Thyroid gland (tissue), 4 donors: ENCODE measurements at places on chromosomes 11 and 22.

DNA sequence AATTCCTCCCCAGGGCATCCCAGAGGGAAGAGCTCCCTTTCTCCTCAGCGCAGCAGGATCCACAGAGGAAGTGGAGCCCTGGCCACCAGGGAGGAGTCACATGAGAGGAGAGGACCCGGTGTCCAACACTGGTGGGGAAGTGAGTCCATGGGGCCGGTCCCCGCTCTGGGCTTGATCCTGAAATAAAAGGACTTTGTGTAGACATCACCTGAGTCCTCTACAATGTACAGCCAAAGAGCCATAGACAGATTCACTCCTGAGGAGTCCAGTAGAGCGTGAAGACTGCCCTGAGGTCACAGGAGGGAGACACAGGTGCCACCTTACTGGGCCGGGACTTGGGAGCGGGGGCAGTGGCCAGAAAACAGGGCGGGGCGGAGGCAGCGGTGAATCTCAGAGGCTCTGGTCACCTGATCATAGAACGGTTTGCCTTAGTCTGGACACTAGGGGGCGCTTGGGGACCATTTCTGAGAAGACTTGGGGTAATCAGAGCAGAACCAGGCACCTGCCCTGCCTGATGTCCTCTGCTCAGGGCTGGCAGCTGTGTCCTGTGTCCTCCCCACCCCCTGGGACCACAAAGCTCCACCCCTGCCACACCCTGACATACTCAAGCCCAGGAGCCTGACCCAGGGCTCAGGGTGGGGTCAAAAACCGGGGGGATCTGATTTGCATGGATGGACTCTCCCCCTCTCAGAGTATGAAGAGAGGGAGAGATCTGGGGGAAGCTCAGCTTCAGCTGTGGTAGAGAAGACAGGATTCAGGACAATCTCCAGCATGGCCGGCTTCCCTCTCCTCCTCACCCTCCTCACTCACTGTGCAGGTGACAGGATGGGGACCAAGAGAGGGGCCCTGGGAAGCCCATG, 112.7 kb downstream of the VPREB1 start:
- DNase-seq, result peak; percentile 95

DNA sequence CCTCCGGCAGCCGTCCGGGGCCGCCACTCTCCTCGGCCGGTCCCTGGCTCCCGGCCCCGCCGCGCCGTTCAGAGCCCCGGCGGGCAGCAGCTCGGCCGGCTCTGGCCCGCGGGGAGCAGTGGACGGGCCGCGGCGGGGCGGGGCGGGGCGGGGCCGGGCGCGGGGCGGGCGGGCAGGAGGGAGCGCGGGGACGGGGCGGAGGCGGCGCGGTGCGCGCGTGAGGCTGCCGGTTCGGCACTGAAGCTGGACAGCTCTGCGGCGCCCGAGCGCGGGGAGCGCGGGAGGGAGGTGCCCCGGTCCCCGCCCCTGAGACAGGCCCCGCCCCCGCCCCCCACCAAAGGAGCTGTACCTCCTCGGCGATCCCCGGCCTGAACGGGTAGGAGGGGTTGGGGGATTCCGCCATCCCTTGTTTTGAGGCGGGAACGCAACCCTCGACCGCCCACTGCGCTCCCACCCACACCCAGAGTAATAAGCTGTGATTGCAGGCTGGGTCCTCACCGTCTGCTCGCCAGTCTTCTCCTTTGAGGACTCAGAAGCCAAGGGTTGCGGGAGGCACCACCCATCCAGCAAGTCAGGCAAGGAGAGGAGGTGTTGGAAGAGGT, at the start of gene DRD2:
TSS of gene DRD2 (minus strand) at position 239 of the 602 bp plus-strand sequence. CDS start 50,747 bp downstream, outside the sequence.
- no peak for DNase-seq

DNA sequence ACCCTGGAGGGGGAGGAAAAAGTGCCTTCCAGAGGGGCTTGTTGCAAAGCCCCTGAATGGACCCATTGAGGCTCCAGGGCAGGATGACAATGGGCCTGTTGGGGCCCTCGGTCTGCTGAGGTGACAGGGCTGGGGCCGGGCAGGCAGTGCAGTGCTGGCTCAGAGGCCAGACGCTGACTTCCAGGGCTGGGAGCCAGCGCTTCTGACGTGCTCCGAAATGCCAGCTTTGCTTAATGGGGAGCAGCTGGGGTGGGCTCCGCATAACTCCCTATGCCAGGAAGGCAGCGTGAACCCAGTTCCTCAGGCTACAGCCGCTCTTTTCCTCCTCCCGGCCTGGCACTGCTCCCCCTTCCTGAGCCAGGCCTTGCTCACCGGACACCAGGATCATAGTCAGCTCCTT, 17.7 kb downstream of the NAV2 start:
- DNase-seq, result no peak

GRCh38 chr11:65886826-65887722, 1.2 kb downstream of the FIBP start:
- DNase-seq, result no peak

GRCh38 chr11:50037251-50037650, 4.6 kb downstream of the OR4C45 start:
- no peak for DNase-seq

DNA sequence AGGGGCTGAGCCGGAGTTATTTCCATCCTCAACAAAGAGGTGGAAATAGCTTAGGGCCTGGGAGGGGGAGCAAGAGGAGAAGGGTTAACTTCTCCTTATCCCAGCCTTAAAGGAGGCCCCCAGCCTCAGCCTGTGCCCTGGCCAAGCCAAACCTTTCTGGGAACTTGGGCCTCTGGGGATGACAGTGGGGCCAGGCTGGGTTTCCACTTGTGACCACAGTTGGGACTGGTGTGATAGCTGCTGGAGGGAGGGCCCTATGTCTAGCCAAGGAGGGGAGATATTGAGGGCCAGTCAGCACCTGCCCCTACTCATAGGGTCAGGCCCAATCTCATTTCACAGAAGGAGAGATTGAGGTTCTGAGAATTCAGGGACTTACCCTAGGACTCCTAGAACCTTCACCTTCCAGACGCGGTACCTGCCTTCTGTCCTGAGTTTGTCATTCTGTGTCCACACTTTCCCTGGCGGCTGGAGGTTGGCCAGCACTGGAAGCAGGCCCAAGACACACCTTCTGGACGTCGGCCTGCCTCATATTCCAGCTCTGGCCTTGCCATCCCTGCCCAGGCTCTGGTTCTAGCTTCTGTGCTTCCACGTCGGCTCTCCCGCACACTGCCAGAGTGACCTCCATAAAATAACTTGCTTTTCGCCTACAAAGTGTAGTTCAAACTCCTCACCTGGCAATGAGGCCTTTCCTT, 3.1 kb downstream of the RELT start:
- peak; percentile 88 for DNase-seq

- DNase-seq, result no peak
Observed at GRCh38 chr11:44010789-44011251, 37.0 kb upstream of the ACCSL start.

- no peak for DNase-seq
Observed at GRCh38 chr22:36355362-36355761, 32.4 kb downstream of the MYH9 start.

GRCh38 chr22:23047742-23048141, 22.6 kb upstream of the GNAZ start:
- no peak for DNase-seq

GRCh38 chr22:43923631-43924464, at the start of gene PNPLA3:
Gene PNPLA3 (plus strand): TSS chr22:43923805. CDS start chr22:43923912, 107 bp downstream.
- DNase-seq, result peak; percentile 91

DNA sequence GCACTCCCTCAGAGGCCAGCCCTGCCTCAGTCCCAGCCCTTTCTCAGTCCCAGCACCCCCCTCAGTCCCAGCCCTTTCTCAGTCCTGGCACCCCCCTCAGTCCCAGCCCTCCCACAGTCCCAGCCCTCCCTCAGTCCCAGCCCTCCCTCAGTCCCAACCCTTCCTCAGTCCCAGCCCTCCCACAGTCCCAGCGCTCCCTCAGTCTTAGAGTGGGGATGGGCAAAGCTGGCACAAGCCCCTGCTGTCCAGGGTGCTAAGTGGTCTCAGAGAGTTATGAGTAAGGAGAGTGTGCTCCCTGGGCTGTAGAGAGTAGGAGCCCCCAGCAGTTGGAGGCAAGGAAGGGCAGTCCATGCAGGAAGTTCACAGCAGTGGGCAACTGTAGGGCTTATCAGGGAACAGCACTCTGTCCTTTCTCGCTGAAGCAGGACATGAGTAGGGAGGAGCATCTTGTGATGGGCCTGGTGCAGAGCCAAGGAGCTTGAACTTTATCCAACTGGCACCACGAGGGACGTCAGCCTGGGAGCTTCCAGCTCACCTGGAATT, 51.4 kb upstream of the CRYBB3 start:
- DNase-seq, result peak; percentile 94

DNA sequence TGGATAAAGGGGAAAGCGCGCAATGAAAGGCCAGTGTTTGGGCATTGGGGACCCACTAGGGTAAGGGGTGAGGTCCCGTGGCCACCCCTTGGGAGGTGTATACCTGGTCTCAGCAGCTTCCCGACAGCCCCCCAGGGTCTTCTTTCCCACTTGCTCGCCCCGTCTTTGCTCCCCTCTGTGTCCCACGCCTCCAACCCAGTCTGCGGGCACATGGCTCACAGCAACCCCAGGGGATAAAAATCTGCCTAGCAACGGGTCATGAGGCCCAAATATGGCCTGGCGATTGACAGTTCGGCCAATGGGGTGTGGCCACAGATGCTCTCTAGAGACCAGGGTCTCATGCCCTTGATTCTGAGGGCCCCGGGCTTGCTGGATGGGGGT, 41.6 kb downstream of the AHNAK start:
- DNase-seq, result no peak

- DNase-seq, result no peak
Observed at GRCh38 chr11:111320728-111321568, 22.6 kb downstream of the POU2AF3 start.
